ENCODE measurements at places on chromosomes 6 and 20. TPM values are rescaled to one million over a fixed set of nuclear protein-coding genes. Genes with fewer than 3 reads are reported as not detected.

GJA10 gene
- total RNA-seq, result not detected

FNDC1 gene
- total RNA-seq, result 0.06 TPM

GSTA1 gene
- not detected for total RNA-seq

DAAM2 gene
- not detected for total RNA-seq

KHDC1L gene
- 0.38 TPM for total RNA-seq

MRPS26 gene
- 118 TPM for total RNA-seq
